ENCODE measurements at places on chromosomes 11 and 22.

DNA sequence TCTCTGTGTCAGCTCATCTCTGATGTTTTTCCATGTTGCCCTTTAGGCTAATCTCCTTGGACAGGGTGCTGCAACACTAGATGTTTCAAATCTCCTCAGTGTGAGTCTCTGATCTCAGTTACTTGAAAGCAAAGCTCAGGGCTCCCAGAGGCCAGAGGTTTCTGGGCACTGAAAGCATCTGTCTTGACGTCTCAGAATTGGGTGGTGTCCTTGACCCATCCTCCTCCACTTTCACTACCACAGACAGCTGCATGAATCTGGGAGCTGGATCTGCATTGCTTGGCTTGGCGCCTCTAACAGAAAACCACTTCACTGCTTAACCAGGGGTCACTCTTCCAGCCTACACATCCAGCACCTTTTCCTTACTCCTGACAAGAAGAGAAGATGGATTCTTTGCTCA, 399.4 kb downstream of the NXPE2 start:
- no peak for DNase-seq

DNA sequence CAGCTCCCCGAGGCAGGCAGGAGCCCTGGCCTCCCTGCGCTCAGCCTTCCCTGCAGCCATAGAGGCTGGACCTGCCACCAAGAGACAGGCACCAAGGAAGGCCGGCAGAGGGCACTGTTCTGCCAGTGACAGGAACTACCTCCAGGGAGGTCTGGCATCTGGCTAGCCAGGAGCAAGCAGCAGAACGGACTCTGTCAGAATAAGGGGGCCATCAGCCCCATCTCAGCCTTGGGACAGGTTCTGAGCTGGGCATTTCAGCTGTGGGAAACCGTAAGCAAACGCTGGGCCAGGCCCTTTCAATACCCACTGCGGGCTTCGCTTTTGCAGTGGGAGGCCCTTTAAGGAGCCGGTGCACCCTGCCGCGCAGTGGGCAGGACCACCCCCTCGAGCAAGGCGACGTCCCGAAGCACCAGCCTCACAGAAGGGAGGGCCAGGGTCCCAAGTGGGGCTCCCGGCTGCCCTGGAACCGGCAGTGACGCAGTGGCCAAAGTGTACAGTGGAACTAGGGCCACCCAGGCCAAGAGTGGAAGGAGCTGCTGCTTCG, 18.2 kb downstream of the IFT27 start:
- DNase-seq = peak; percentile 52

GRCh38 chr11:46238078-46238966, 39.1 kb upstream of the CREB3L1 start:
- peak; percentile 59 for DNase-seq

GRCh38 chr11:65503368-65503948, 4.6 kb downstream of the MALAT1 start:
- DNase-seq = no peak

DNA sequence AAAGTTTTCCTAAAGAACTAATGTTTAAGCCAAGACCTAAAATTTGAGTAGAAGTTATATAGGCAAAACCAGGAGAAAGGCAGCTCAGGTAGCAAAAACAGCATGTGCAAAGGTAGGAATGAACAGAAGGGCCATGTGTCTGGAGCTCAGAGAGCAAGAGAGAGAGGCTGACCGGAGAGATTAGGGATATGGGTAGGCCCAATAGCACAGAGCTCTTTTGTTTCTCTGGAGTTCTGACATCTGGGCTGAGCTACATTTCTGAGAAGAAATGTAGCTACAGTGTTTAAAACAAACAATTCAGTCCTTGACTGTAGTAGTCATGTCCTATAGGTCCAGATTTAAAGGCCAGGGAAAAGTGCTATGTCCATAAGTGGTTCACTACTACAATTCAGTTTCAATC, 4.5 kb downstream of the C11orf97 start:
- DNase-seq = no peak

DNA sequence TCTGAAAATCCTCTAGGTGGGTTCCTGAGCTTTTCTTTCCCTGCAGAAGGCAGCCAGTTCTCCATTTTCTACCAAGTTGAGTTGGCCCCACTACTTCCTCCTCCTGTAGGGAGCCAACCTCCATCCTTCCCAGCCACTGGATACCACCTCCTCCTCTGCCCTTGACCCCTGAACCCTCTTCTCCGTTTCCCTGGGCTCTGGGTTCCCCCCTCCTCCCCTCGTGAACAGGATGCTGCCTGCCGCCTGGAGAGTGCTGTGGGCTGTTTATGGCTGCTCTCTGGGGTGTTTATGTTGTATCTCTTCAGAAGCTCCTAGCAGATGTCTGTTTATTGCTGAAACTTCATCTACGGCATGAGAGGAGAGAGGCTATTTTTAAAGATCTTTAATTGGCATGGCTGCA, 8.6 kb downstream of the MICAL2 start:
- DNase-seq = no peak

DNA sequence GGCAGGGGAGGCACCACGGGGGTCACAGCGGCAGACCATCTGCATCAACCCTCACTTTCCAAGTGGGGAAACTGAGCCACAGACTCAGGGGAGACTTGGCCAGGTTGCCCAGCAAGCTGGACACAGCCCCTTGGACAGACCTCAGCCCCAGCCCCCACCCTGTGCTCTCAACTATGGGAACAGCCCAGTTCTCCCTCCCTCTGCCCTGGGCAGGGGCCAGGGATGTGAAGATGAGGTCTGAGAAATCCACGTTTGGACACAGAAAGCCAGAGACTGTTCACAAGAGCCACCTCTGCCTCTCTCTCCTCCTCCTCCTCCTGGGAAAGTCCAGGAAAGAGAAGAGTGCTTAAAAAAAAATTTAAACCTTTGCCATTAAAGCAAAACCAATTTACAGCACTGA, 50.1 kb downstream of the ELFN2 start:
- no peak for DNase-seq

Data from progenitor cell of endocrine pancreas (in vitro differentiated cells).